ENCODE measurements at places on chromosomes 1 and 21.

DNA sequence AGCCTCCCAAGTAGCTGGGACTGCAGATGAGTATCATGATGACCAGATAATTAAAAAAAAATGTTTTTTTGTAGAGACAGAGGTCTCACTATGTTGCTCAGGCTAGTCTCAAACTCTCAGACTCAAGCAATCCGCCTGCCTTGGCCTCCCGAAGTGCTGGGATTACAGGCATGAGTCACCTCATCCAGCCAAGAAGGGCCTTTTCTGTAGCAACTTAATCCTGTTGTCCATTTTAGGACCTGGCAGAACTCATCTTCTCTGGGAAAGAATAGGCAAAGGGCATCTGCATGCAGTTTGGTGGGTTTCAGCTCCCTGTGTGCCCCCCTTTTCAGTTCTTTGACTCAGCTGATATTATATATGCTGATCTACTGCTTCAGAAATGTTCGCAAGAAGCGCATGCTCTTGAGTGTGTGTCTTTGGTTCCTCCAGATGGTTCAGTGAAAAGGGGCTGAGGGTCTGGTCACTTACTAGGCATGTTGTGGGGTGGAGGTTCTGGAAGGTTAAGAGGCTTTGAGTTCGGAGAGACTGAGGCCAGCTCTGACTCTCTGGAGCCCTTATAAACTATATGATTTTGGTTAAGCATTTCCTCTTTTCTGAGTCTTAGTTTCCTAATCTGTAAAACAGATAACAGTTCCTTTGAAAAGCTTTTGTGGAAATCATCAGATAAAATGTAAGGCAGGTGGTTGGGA, 19.4 kb upstream of the SRSF4 start:
- no peak for DNase-seq

GRCh38 chr1:51032936-51033335, 62.9 kb downstream of the CDKN2C start:
- DNase-seq, result no peak

DNA sequence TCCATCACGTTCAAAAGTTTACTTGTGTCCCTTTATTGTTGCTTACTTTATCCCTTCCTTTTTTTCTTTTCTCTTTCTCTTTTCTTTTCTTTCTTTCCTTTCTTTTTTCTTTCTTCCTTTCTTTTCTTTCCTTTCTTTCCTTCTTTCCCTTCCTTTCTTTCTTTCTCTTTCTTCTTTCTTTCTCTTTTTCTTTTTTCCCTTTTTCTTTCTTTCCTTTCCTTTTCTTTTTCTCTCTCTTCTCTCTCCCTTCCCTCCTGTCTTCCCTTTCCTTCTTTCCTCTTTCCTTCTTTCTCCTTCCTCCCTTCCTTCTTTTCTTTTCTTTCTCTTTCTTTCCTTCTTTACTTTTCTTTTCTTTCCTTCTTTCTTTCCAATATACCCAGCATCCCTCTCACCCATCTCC, 391.2 kb downstream of the DPYD start:
- DNase-seq, result no peak

- DNase-seq, result no peak
Observed at GRCh38 chr1:169338617-169339016, 29.0 kb downstream of the NME7 start.

DNA sequence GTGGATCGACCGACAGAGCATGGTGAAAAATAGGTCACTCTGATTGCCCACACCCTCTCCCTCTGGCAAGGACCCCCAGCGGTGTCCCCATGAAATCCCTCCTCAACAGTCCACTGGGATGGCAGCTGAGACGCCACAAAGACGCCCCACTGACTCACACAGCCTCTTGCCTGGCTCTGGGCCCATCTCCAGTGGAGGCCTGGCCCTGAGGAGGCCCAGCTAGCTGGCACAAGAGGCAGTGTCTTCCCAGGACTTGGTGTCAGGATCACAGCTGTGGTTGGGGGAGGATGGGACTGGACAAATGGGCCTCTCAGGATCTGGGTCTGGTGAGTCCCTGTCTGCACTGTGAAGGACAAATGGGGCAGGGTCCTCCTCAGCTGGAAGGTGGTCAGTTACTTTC, 4.6 kb downstream of the ALX3 start:
- DNase-seq, result no peak

DNA sequence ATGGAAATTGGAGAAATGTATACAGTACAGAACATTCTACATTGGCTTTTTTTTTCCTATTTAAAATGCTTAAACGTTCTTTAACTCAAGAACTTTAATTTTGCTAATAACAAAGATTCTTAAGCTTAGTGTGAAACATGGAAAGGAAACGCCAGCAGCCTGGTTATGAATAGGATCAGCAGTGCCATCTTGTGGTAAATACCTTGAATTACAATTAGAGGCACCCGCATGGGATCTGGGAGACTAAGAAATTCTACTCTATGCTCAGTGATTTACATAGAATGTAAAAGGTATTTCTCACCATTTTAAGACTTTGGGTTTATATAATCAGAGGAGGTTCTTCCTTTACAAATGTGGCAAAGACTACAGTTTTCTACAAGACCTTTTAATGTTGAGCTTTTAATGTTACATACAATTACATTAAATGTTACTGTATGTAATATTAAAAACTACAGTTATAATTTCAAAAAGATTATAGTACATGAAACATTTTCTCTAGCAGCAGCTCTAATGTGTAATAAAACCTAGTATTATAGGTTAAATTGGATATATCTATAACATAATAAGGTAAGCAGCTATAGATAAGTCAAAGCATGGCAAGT, 32.1 kb upstream of the APOBEC4 start:
- DNase-seq, result no peak

All from kidney epithelial cell (primary cell).